ENCODE measurements at places on chromosomes 7 and 10.

- DNase-seq = no peak
These were observed 21.4 kb downstream of the POT1 start for GRCh38 chr7:124908259-124908658.

DNA sequence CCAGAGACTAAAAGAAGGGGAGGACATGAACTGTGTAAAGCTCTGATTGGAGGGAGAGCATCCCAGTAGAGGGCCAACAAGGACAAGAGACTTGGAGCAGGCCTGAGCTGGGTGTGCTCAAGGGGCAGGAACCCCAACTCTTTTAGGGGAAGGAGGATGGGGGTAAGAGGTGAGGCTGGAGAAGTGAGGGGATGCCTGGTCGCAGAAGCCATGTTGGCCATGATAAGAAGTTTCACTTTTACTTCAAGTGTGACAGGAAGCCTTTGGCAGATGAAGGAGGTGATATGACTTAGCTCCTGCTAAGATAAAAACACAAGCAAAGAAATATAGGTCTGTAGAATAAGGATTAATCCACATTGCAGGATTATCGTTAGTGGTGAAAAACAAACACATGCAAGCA, 208.3 kb downstream of the JAZF1 start:
- DNase-seq = no peak

DNA sequence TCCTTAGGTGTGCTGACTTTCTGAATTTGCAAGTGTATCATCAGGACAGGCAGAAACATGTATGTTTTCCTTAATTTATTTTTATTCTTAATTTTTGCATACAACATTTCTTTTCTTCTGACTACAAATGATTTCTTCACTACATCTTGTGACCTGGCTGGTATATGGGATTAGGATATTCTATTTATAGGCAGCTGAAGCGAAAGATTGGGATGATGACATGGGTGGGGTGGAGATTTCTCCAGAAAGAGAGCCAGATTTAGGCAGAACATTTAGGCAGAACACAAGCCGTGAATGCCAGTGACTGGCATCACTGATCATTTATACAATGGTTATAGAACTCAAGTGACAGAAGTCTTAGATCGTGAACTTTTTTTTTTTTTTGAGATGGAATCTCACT, 256.7 kb downstream of the KLF6 start:
- DNase-seq = no peak

DNA sequence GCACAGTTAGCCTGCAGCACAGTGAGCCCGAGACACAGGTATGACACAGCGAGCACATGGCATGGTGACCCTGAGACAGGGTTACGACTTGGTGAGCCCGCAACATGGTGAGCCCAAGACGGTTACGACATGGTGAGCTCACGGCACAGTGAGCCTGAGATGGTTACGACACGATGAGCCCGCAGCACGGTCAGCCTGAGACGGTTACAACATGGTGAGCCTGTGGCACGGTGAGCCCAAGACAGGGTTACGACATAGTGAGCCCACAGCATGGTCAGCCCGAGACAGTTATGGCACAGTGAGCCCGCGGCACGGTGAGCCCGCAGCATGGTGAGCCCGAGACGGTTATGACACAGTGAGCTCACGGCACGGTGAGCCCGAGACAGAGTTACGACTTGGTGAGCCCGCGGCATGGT, 156.1 kb downstream of the MAD1L1 start:
- DNase-seq = no peak

DNA sequence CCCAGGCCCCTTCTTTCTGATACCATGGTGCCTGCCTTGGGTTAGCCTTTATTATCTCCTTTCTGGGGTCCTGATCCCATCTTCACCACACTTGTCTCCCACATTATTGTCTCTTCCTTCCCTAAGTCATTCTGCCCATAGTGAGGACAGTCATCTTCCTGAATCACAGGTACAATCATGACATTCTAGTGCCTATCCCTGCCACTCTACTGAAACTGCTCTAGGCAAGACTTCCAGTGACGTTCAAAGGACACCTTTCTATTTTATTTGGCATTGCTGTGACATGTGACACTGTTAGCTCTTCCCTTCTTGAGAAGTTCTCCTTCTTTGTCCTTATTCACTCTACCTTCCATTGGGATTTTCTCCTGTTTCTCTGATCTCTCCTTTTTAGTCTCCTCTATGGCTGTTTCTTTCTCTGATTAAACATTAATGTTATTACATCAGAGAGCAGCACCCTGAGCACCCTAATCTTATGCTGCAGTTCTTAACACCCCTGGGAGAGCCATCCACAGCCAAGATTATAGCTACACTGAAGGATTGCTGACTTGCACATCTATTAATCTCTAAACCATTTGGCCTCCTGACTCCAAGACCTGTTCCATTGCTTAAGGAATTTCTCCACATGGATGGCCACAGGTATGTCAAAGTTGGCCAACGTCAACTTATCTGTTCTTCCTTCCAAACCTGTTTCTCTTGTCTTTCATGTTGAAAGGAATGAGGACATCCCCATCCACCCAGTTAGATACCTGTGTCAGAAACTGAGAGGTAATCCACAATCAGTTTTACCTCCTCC, 10.9 kb downstream of the MACC1 start:
- no peak for DNase-seq

DNA sequence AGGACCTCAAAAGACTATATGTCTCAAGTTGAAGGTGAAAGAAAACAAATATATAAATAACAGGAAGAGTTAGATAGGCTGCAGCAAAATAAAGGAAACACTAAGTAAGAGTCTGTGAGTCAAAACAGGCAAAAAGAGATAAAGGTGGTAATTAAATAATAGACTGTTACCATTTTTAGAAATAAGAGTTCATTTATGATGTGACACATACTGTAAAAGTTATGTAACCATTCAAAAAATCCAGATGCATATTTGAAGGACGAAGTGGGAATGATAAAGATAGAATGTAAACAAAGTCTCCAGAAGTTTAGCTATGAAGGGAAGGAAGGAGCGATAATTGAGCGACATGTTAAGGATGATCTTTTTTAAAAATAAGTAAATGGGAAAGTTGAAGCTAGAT, 50.5 kb downstream of the HECTD2 start:
- DNase-seq = no peak

DNA sequence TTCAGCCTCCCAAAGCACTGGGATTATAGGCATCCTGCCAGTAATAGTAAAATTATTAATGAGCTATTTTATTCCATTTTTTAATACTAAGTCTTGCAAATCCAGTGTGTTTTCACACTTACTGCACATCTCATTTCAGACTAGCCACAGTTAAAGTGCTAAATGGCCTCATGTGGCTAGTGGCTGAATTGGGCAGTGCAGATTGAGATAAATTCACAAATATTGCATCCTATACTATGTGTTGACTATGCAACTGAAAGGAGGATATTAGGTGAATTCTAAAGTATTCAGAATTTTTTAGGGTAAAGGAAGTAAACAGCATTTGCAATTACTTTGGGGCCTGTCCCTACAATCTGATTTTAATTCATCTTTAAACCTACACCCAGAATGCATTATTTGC, 10.2 kb downstream of the APBB1IP start:
- no peak for DNase-seq

GRCh38 chr7:19776981-19777380, 3.6 kb upstream of the TMEM196 start:
- DNase-seq = no peak

DNA sequence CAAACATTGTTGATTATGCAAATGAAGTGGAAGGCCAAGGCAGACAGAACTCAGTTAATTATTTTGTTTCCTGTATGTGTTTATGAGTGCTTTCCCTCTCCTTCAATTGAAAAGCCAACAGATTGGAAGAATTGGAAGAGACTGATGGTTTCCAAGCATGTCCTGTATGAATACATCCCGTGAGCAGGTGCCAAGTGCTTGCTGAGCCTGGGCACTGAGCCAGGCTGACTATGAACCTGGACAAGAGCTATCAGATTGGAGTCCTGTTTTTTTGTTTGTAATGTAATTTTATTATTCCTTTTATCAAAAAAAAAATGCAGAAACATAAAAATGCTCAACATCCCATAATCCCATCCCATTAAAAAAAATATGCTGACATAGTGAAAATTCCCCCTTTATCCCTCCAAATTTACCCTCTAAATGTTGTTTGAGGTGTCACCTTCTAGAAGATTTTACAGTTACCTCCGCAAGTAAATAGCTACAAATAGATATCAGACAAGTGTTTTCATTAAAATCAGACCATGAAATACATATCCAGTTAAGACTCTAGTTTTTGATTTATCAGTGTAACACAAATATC, 449.5 kb downstream of the GRID1 start:
- DNase-seq = no peak

DNA sequence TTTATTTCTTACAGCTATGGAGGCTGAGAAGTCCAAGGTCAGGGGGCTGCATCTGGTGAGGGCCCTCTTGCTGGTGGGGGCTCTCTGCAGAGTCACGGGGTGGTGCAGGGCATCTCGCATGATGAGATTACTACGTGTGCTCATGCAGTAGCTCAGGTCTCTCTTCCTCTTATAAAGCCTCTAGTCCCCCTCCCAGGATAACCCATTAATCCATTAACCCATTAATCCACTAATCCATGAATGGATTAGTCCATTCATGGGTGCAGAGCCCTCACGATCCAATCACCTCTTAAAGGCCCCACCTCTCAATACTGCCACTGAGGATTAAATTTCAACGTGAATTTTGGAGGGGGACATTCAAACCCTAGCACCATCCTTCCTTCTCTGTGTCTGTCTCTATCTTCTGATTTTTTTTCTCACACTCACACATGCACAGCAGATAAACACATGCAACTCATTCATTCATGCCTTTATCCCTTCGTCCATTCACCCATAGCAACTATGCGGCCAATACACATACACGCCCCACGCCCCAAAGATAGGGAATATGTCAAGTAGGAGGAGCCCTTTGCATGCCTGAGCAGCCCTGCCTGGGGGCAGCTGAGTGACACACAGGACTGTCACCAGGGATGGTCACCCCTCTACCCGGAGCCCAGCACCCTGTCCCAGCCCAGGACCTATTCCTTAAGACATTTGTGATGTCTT, 86.5 kb downstream of the C10orf105 start:
- no peak for DNase-seq

DNA sequence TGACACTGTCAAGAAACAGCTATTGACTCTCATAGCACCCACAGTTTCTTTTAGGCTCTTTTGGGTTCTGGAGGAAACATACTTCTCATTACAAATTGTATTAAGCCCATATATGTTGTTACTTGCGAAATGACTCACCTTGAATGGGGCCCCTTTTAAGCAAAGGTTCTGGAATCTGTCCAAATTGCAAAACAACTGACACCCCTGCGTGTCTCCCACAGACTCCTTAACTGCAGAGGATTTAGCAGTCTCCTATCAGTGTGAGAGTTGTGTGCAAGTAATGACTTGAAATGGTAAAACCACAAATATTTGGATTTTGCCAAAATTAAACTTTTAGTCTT, 192.3 kb downstream of the DNAJC1 start:
- no peak for DNase-seq

DNA sequence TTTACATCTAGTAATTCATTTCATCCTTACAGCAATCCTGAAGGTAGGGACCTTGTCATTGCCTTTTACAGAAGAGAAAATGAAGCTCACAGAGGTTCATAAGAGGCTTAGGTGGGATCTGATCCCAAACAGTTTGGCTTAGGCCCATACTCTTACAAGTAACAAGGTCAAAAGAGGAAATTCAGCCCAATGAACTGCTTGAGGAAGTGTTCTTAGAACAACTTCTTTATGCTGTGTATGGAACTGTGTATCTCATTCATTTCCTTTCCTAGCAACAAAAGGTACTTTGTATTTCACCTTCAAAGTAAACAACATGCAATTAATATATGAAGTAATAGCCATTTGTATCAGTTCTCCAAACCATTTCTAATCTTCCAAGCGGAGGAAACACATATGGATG, 79.3 kb downstream of the AVL9 start:
- DNase-seq = no peak

DNA sequence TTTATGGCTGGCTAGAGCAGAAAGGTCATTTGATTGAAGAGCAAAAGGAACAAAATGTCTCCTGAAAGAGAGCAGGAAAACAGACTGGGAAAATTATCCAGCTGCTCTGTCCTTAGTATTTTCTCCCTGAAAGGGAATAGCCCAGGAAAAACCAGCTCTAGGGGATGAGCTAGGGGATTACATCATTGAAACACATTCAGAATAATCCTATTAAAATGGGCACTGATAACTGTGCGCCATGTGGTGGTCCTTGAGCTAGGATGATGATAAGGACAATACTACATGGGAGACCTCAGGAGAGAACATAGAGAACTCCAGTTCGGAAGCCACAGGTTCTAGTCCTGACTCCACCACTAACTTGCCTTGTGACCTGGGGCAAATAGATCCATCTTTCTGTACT, 873.8 kb downstream of the TYW1 start:
- DNase-seq = no peak

- DNase-seq = no peak
These were observed 83.9 kb downstream of the ADCY1 start for GRCh38 chr7:45657890-45658715.

GRCh38 chr10:52541006-52541473, 227.0 kb downstream of the DKK1 start:
- DNase-seq = no peak

Data from activated CD8-positive, alpha-beta memory T cell treated with anti-CD3 and anti-CD28 coated beads for 1 hour (primary cell).